Inflammatory macrophage treated with lipopolysaccharide for 4 hours (primary cell): ENCODE measurements at places on chromosomes 5 and 9.

- DNase-seq: no peak
Measured at GRCh38 chr9:81465468-81466011, 223.8 kb downstream of the TLE1 start.

GRCh38 chr5:76143884-76144283 lies 60.7 kb downstream of the SV2C start:
- DNase-seq: peak; percentile 42

DNA sequence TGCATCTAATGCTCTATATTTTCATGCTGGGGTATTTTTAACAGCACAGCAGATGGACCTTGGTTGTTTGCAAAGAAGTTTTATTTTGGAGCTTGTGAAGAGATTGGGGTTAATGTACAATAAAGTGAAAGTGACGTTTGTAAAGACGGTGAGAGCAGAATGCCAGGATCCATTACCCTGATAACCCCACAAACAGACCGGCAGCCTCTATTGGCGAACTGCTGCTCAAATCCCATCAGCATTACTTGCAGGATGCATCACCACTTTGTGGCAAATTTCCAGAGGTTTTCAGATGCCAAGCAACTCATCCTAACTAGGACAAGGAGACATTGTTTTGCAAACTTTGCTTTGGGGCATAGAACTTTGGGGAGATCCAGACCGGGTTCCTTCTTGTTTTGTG lies 383.3 kb upstream of the ZNF462 start:
- DNase-seq: no peak

GRCh38 chr5:76805821-76806505 lies 12.9 kb upstream of the F2RL1 start:
- peak; percentile 85 for DNase-seq

DNA sequence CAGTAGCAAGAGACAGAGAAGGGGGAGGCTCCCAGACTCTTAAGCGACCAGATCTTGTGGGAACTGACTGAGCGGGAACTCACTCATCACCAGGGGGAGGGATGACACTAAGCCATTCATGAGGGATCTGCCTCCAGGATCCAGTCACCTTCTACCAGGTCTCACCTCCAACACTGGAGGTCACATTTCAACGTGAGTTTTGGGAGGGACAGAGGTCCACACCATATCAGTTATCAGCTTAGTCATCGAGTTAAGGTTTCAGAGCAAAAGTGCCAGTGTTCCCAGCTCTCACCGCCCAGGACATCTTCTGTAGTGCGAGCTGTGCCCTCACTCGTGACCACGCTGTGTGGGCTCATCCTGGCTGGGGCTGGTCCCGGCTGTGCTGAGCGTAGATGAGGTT lies 98.7 kb upstream of the CACNA1B start:
- no peak for DNase-seq
